ENCODE measurements at places on chromosomes 7 and 10.
A peak's percentile ranks its signal among the peaks of the same experiment; 100 is the strongest.

- no peak for DNase-seq
These were observed 10.7 kb downstream of the CEP41 start for GRCh38 chr7:130430115-130430514.

GRCh38 chr7:100968031-100968430, 1.3 kb upstream of the MUC12 start:
- DNase-seq = no peak

- DNase-seq = no peak
These were observed 43.1 kb downstream of the KLF6 start for GRCh38 chr10:3741688-3742461.

DNA sequence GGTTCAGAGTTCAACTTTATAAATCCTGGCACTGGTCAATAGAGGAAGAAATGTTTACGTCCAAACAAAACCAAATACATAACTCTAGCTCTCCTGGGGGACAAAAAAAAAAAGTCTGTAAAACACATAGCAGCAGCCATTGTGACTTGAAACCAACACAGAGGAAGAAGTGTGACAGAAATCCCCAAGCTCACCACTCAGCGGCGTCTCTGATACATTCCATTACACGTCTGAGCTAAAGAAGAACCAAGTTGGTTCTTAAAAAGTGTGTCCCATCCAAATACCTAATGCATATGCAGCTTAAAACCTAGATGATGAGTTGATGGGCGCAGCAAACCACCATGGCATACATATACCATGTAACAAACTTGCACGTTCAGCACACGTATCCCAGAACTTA, 58.3 kb upstream of the NANOS1 start:
- no peak for DNase-seq

- DNase-seq = no peak
These were observed 52.7 kb upstream of the LAMB1 start for GRCh38 chr7:108055611-108056021.

DNA sequence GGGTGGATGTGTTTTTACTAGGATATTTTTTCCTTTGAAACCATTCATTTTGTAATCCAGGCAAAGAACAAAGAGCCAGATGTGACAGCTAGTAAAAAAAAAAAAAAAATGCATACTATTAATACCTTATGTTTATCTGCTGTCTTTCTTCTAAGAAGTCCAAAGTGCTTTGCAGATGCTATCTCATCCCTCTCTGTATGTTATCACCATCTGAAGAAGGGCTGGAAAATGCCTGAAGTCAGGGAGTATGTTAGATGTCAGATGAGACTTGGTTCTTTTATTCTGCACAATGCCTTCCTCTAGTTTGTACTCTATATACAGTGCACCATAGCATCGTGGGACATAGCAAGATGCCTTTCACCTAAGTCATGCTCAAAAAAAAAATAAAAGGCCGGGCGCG, 10.4 kb upstream of the CAMK1D start:
- no peak for DNase-seq

GRCh38 chr10:3898821-3899220, 113.8 kb upstream of the KLF6 start:
- DNase-seq = no peak

- no peak for DNase-seq
These were observed 129.8 kb downstream of the PRKG1 start for GRCh38 chr10:51204066-51204465.

GRCh38 chr7:5231811-5232484, 41.9 kb downstream of the WIPI2 start:
- DNase-seq = no peak

- peak; percentile 6 for DNase-seq
These were observed 195.0 kb upstream of the PLXNA4 start for GRCh38 chr7:132771301-132771730.

- DNase-seq = peak; percentile 47
These were observed 51.1 kb downstream of the CPEB3 start for GRCh38 chr10:92239600-92240288.

DNA sequence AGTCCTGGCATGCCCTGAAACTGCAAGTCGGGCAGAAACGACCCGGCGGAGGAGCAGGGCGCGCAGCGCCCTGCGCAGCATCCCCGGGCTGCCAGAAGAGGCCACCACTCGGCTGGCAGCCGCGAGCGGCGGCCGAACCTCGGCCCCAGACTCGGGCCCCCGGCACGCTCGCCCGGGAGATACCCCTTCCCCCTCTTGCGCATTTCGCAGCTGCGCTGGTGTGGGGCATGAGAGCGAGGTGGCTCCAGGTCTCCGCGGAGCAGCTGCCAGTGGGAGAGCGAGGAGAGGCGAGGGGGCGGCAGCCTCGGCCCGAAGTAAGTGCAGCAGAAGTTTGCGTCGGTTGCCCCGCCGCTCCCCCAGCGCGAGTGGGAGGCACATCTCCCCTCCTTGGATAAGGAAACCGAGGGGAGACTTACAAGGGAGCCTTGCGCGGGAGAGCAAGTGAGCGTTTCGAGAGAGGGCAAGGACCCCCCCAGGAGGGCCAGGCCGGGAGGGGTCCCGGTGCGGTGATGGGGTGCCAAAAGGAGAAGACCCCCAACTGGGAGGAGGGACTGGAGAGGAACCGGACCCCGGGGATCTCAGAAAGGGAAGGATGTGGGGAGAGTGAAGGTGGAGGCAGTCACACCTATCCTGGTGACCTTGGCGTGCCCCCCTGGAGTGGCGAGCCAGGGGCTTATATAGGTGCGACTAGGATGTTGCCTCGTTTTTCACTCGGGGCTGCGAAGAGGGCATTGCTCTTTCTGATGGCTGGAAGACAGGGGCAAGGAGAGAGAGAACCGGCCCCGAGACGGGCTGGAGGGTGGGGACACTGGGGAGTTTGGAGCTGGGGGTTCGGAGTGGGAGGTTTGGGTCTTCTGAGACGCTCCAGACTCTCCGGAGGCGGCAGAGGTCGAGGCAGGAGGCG, 256.3 kb downstream of the OTUD1 start:
- no peak for DNase-seq

GRCh38 chr10:114060456-114060855, 16.8 kb downstream of the ADRB1 start:
- no peak for DNase-seq

- DNase-seq = no peak
These were observed 816 bp upstream of the SDK1 start for GRCh38 chr7:3300221-3300650.

GRCh38 chr7:123041101-123041500, 45.6 kb upstream of the TAS2R16 start:
- DNase-seq = no peak

GRCh38 chr10:112991888-112992491, 41.9 kb downstream of the TCF7L2 start:
- DNase-seq = no peak

DNA sequence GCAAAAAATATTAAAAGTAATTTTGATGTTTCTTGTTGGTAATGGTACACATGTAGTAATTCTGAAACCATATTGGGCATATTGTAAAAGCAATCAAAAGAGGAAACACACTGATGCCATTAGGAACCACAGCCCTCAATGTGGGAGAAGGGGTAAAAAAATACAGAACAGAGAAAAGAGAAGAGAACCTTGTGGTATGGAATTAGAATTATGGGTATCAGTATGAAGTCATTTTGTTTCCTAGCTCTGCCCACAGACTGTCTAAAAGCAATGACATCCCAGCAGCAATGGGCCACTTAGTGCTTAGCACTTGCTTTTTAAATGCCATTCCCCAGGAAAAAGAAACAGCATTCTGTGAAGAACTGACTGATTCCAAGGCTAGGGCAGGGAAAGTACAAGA, 61.5 kb downstream of the CPVL start:
- DNase-seq = no peak

DNA sequence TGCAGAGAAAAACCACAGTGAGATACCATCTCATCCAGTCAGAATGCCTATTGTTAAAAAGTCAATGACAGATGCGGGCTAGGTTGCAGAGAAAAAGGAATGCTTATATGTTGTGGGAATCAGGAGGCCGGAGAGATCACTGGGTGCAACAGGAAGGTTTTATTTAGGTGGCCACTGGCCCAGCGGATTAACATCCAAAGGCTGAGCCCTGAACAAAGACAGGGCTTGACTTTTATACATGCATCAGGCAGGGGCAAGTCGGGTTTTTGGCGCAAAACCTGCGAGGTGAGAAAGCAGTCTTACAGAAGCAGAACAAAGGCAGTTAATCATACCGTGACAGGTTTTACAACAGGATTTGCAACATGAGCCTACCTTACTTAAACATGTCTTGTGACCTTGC, 620 bp downstream of the ZNF117 start:
- DNase-seq = no peak

- no peak for DNase-seq
These were observed 29.3 kb downstream of the NPS start for GRCh38 chr10:127578259-127578960.

- no peak for DNase-seq
These were observed 74.7 kb downstream of the AP3M1 start for GRCh38 chr10:74075906-74076305.

GRCh38 chr10:116329153-116329552, 4.9 kb downstream of the CCDC172 start:
- no peak for DNase-seq

DNA sequence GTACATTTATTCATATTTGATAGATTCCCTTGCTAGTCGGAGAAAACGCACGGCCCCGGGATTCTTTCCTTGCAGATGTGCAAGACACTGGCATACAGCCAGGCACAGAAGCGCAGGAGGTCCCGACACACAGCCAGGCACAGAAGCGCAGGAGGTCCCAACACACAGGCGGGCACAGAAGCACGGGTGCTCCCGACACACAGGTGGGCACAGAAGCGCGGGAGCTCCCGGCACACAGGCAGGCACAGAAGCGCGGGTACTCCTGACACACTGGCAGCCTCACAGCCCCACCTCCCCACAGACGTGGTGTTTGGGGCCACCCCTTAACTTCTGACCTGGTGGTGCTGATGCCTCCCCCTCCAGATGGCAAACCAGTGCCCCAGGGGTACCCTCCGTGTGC, 237.3 kb downstream of the ZMYND11 start:
- DNase-seq = no peak

DNA sequence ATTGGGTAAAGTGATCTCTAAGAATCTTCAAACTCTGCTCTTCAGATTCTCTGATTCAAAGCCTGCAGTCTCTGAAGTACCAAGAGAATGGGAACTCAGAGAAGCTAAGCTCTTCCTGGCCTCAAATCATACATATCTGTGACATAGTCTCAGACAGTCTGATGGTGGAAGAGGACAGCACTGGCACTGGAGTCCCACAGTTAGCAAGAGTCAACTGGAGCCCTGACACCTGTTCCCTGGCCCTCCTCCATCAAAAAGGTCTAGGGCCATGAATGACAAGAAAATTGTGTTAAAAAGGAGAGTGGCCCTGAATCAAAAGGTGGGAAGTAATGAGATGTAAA, 37.7 kb downstream of the PRSS2 start:
- no peak for DNase-seq

DNA sequence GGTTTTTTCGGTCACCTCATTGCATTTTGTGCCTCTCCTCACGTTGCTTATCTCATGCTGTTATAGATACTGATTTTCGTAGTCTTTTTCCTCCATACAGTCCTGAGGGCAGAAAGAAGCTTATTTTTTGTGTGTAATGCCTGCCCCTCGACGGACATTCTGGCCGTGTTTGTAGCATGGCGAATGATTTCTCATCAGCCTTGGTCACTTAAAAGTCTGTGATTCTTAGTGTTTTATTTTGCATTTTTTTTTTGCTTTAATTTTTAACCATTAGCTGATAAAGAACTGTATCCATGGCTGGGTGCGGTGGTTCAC, 469 bp upstream of the NOC3L start:
- DNase-seq = no peak

DNA sequence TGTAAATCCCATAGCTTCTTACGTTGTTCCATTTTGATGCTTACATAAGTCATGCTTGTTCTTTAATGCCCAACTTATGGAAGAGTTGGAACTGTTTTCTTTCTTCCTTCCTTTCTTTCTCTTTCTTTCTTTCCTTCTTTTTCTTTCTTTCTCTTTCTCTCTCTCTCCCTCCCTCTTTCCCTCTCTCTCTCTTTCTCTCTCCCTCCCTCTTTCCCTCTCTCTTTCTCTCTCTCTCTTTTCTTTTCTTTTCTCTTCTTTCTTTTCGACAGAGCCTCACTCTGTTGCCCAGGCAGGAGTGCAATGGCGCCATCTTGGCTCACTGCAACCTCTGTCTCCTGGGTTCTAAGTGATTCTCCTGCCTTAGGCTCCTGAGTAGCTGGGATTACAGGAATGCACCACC, 18.9 kb downstream of the FAM131B start:
- no peak for DNase-seq

DNA sequence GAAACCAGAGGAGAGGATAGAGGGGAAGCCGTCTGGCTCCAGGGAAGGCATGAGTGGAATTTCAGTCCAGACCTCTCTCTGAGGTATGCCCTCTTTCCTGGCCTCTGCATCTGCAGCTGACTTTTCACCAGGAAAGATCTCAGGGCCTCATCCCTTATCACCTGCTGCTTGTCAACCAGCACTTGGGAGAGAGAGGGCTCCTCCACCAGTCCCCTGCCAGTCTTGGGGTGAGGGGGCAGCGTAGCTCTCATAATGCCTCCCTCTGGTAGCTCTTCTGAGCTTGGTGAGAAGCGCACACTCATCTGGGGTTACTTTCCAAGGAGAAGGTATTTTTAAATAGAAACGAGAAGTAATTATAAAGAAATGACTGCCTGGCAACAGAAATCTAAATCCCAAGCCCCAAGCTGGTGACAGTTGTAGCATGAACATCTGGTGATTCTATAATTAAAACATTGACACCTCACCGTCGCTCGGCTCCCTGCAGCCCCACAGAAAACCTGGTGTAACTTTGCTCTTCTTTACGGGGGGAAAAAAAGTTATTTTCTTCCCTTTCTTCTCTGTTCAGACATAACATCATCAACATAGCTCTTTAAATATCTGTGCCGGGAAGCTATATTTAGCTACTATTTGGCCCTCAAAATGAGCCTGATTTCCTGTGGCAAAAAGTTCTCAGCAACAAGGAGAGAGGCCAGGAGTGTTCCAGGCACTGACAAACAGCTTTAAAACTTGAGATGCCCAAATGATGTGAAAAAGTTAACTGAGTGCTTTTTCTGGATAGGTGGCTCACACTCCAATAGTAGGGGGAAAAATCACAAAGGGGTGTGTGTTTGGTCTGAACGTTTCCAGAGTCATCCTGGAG, 26.9 kb downstream of the HIP1 start:
- DNase-seq = no peak

DNA sequence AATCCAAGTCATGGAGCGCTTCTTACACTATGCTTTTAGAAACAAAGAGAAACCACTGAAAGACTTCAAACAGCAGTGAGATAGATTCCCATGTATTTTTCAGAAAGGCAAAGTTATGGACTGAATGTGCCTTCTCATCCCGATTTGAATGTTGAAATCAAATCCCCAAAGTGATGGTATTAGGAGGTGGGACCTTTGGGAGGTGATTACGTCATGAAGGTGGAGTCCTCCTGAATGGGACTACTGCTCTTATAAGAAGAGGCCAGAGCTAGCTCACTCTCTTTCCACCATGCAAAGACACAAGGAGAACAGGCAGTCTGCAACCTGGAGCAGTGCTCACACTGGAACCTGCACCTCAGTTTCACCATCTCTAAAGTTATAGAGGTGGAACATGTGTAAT, 1279.8 kb downstream of the GATA3 start:
- DNase-seq = no peak

Data from frontal cortex (tissue), 4 donors.